Omental fat pad (tissue), 4 donors: ENCODE measurements at places on chromosomes 1 and 21.

- DNase-seq: peak; percentile 44
Measured at GRCh38 chr1:234772345-234773147, 162.6 kb upstream of the IRF2BP2 start.

- no peak for DNase-seq
Measured at GRCh38 chr1:228457017-228457395, 30.2 kb upstream of the RNF187 start.

- peak; percentile 28 for DNase-seq
Measured at GRCh38 chr1:231866392-231867331, 240.1 kb downstream of the DISC1 start.

DNA sequence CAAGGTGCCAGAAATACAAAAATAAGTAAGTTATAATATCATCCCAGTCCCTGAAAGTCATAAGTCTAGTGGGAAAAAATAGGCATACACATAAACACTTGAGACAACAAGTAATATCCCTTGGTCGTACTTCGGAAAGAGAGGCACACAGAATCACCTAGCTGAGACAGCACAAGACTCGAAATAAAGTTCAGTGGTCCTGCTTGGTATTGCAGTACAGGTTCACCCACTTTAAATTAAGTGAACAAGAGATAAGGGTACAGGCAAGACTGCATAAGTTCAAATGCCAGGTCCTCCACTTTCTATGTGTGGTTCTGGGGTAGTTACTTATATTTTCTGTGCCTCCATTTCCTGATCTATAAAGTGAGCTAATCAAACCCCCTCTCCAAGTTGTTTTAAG, 47.6 kb downstream of the SEC16B start:
- no peak for DNase-seq

DNA sequence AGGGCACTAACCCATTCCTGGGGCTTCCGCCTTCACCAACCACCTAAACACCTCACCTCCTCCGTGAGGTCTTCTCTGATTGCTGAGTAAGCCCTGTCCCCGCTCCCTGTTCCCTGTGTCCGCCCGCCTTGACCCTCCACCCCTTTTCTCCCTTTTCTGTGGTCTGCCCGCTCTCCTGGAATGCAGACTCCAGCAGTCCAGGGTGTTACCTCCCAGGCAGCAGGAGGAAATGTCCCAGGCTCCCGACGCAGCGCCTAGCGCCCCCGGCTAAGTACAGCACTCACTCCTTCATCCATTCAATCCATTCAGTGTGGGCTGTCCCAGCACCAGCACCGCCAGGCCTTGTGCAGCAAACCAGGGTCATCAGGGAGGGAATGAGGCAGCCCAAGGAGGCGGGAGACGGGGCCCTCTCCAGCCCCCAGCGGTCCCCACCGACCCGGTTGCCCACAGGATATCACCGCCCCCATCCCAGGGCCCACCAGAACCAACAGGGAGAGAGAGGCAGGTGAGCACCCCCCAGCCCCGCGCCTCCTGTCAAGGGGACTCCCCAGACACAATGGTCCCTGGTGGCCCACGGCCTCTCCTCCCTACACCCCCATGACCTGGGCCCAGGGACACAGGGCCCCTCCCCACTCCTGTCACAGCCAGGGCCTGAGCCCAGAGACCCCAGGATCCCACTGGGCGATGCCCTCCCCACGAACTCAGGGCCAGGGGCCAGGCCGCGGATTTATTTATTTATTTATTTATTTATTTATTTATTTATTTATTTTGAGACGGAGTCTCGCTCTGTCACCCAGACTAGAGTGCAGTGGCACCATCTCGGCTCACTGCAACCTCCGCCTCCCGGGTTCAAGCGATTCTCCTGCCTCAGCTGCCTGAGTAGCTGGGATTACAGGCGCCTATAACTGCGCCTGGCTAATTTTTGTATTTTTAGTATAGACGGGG, 10.2 kb downstream of the TNFRSF14 start:
- no peak for DNase-seq

GRCh38 chr1:26530895-26531598, 1.5 kb downstream of the RPS6KA1 start:
- DNase-seq: no peak

DNA sequence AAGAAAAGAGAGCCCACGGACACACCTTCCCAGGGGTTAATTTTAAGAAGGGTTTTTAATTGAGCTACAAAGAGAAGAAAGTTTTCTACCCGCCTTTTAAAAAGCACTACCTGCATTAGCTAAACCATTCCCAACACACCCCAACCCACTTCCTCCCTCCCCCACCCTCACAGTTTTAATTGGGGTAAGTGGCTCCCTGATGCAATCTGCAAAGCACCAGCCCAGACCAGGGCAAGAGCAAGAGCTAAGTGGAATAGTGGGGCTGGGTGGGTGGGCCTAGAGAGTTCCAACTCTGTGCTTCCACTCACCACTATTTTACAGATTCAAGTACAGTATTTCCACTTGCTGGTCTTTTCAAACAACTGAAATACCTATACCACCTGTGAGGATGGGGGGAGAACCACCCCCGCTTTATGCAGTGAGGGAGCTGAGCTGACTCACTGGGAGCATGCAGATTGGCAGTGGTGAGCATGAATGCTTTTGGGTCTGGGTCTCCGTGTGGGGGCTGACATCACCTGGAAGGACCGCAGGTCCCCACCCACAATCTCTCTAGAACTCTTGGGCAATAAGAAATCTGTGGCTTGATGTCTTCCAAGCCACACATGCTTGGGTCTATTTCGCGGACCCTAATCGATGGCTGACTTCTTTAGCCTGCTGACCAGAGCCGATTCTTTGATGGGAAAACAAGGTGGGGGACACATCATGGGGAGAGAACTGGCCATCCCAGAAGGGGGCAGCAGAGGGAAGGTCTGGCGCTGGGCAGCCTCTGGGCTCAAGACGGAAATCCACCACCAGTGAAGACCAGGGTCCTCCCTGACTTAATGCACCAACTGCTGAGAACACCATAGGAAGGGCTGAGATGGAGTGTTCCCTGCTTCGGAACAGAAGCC, 95.5 kb downstream of the SSBP3 start:
- no peak for DNase-seq

DNA sequence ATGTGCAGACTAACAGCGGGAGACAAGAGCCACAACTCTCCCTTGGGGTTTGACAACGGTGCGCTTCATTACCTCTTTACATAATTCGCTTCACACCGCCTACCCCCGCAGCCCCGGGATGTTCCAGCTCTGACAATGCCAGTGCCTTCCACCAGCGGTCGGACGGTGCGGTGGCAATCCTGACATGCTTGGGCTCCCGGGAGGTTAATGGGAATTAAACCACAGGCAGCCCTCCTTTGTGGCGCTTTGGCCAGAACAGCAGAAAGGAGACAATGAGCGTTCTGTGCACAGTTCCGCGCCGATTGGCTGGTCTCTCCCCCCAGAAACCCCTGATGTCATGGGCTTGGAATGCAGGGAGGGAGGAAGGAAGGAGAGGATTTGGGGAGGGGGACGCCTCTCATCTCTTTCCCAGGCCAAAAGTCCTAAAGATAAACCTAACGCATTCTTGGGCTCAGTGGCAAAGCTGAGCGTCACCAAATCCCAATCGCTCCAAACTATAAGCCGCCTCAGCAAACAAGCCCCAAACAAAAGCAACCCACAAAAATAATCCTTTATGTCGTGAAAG, 1.3 kb downstream of the CNN3 start:
- peak; percentile 39 for DNase-seq

DNA sequence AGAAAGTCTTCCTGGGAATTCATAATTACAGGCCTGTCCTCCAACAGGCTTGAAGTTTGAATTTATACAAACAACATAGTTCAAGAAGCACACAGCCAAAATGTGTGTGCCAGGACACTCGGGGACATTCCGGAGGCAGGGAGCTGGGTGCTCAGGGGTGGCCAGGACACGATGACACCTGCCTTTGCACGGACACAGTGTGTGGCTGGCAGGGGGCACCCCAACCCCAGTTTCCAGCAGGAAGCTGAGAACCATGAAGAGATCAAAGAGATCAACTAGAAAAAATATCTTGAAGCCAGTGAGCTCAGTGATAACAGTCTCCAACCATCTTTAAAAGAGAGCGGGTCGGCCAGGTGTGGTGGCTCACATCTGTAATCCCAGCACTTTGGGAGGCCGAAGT, 32.5 kb upstream of the TRAPPC10 start:
- no peak for DNase-seq

DNA sequence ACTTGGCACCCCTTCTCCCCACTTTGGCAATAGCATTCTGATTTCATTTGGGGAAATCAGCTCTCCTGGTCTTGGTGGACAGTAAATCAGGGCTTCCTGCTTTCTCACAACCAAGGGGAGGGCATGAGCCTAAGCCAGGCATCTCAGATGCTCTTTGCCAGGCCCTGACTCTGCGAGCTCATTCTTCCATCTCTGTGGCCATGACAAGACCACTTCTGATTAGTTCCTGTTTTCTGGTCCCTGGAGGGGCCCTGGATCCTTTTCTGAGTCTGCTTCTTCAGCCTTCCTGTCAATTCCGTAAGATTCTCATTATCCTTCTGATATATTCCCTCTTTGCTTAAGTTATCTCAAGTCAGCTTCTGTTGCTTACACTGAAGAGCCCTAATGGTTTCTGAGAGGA, 210.4 kb downstream of the HIVEP3 start:
- DNase-seq: no peak

DNA sequence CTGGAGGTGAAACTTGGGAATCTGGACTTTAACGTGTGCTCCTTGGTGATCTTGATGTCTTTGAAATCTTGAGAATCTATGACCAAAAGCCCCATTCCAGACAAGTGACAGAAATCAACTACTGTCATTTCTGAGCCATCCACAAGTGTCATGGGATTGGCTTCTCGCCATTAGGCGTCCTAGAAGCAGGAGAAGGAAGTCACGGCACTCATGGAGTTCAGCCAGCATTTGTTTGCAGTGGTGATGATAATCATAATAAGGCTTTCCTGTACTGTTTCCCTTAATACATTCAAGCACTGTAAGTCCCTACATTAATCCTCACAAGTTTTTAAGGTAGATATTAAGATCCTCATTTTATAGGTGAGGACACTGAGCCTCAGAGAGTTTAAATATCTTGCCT, 11.9 kb downstream of the F5 start:
- no peak for DNase-seq

DNA sequence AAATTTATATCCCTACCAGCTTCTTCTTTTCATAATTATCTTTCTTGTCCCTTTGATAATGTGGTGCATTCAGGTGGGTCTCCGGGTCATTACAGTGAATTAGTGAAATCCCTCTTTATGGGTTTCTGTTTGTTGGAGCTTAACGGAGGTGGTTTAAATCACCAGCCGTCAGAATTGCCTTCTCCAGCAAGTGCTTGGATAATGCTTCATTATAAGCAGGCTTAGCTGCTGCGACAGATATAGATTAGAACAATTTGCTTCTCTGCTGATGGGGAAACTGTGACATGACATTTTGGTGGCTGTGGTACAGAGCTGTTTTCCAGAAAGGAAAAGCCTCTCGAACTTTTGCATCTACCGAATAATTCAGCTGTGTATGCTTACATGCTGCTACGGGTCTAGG, 56.9 kb downstream of the KAZN start:
- DNase-seq: no peak

DNA sequence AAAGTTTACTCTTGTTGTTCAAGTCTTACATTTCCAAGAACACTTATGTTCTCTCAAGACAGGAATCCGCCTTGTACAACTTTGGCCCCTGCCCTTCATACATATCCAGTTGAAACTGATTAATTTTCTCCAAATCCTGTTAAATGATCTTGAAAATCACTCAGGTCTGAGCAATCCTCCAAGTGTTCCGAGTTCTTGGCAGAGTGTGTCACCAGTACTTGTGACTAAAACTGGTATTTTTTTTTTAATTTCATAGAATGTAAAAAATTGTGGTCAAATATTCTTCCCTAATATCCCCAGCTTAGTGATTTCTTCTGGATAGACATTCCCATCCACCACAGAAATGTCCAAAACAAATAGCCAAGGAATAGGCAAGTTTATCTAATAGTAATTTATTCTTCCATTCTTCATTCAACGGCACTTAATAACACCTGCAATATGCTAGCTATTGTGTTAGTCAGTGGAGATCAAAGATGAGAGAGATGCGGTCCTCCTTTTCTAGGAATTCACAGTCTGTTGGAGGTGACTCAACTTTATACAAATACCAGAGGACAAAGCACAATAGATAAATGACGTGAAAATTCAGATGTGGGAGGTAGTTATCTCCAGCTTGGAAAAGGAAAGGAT, 71.4 kb downstream of the DIRAS3 start:
- no peak for DNase-seq

GRCh38 chr1:44212355-44213221, 683 bp upstream of the DMAP1 start:
- no peak for DNase-seq

DNA sequence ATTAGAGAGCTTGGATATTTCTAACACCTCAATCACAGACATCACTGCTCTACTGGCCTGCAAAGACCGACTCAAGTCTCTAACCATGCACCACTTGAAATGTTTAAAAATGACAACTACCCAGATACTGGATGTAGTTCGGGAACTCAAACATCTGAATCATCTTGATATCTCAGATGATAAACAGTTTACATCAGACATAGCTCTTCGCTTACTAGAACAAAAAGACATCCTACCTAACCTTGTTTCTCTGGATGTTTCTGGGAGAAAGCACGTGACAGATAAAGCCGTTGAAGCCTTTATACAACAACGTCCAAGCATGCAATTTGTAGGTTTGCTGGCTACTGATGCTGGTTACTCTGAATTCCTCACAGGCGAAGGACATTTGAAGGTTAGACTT, 45.1 kb downstream of the ZYG11B start:
- no peak for DNase-seq

GRCh38 chr1:199545780-199546179, 481.7 kb upstream of the NR5A2 start:
- DNase-seq: no peak

GRCh38 chr1:50272912-50273311, 150.3 kb downstream of the DMRTA2 start:
- no peak for DNase-seq

DNA sequence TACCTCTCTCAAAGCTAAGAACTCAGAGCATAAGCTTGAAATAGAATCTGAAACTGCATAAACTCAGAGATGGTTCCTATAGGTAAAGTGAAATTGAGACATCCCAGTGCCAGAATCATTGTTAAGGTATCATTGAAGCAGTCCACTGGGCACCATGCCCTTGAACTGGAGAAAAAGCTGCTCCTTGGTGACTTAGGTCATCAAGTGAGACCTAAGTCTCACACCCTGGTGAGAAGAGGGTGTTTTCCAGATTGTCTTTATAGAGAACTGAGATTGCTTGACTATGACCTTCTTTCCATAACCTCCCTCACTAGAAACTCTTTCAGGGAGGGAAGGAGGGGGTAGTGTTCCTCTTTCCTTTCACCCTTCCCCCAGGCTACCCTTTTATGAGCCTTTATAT, 9.4 kb upstream of the ATP6V1G3 start:
- DNase-seq: no peak
